ENCODE measurements at places on chromosomes 16 and 17.

- no peak for DNase-seq
These were observed 128.1 kb downstream of the RGS9 start for GRCh38 chr17:65265276-65265675.

DNA sequence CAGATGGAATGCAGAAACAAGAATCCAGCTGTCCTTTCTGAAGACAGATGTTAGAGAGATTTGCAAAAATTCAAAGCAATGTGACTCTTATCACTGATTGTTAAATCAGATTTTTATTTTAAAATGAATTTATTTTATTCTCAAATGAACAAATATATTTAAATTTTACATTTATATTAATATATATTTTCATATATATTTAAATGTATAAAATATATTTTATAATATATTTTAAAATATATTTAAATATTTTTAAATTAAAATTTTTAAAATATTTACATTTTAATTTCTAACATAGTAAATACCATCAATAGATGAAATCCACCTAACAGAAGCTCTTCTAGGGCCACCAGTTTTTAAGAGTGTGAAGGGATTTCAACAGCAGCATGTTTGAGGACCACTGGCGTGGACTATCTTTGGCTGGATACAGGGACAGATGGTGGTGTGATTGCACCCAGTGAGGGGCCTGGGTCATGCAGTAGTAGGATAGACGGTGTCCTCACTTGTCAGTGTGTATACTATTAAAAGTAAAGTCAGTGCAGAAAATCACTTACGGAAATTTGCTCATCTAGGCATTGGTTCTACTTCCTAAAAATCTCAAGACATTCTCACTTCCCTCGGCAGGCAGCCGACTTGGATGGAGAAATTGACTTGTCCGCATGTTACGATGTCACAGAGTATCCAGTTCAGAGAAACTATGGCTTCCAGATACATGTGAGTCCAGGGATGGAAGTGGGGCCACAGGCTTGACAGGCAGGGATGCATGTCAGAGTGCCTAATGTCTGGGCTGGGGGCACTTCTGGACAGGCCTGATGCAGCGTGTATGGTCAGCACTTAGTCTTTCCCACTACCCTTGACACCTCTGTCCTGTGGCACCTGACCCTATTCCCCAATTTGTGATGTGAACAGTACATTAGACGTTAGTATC is 56.3 kb downstream of the PLD6 start:
- DNase-seq, result no peak

- DNase-seq, result no peak
These were observed 16.2 kb upstream of the HNF1B start for GRCh38 chr17:37761059-37761458.

- no peak for DNase-seq
These were observed 414.1 kb upstream of the GOT2 start for GRCh38 chr16:59148056-59148768.

GRCh38 chr16:49287572-49287971 is 5.9 kb upstream of the CBLN1 start:
- DNase-seq, result no peak

DNA sequence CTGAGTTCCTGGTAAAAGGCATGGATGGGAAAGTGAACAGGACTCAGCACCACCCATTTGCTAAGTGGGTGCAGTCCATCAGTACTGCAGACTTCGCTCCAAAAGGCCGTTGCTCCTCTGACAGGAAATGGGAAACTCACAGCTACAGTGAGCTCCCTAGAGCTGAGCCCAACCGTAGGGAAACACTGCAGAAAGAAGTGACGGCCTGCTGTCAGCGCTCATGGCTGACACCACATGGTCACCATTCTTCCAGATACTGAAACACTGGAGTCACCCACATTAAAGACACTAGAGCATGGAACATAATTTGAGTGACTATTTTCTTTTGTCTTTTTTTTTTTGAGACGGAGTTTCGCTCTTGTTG is 31.9 kb downstream of the UBE2O start:
- no peak for DNase-seq

GRCh38 chr17:45273551-45273957 is 11.7 kb upstream of the SPATA32 start:
- no peak for DNase-seq

- no peak for DNase-seq
These were observed 108.2 kb downstream of the NPIPB5 start for GRCh38 chr16:22618842-22619241.

DNA sequence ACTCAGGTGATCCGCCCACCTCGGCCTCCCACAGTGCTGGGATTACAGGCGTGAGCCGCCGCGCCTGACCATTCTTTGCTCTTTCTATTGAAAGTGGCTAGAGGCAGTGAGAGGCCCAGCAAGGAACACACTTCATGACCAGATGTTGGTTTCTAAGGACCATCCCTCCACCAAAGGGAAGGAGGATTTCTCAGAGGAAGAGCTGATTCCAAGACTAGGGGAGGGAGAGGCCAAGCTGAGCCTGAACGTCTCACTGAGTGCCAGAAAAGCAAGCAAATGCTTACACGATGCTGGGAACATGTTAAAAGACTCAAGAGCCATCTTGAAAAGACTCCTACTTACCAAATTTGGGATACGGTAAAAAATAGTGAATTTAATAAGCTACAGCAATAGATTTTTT is 79.2 kb downstream of the MRM3 start:
- no peak for DNase-seq

DNA sequence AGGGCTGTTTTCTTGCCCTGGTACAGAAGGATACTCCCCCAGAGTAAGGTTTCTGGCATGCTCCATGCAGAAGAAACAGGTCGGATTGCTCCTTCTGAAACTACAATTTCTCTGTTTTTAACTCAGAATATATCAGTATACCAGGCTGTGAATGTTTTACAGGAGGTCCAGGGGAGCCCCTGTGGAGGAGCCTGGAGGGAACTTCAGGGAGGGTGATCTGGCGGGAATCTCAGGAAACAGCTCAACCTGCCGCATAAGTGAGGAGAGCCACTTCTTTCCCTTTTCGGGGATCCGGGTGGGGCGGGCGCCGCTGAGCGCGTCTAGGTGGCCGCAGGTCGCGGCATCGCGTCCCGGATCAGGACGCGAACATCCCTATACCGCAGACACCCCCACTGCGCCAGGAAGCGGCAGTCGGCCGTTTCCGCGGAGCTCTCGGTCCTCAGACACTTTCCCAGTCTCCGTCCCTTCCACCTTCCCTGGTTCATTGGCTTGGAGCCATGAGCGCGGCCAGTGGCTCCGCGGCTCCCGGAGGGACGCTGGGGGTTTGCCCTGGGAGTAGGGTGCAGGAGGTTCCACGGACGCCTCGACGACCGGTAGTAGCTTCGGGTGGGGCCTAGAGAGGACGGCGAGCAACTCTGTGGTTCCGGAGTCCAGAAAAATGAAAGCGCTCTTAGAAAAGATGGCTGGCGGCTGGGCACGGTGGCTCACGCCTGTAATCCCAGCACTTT is 3.1 kb upstream of the ZNF764 start:
- peak; percentile 40 for DNase-seq

DNA sequence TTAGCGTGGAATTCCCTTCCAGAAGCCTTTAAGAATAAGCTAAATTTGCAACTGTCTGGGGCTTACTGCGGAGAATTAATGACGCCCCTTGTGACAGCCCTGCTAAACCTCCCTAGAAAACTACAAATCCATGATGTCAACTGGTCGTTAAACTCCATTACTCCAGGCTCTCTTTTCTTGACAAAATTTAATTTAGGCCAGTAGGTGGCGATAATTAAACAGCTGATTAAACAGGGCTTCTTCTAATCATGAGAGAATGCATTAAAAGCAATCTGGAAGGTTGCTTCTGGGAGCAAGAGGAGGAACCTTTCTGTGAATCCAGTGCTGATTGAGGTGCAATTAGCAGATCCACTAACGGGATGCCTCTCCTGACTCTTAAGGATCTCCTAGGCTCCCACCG is 8.1 kb upstream of the NLRP1 start:
- no peak for DNase-seq

- no peak for DNase-seq
These were observed 22.8 kb upstream of the ACSM2B start for GRCh38 chr16:20598832-20599469.

DNA sequence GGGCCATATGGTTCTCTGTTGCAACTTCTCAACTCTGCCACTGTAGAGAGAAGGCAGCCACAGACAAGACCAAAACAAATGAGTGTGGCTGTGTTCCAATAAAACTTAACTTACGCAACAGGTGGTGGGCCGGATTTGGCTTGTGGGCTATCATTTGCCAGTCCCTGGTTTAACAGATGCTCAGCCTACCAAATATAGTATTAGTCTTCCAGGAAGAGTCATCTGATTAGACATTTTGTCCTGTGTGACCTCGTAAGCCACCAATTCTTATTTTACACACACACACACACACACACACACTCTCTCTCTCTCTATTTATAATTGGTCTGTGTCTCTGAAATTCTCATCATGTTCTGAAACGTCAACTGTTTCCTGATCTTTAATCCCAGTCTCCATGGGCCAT is 245.9 kb downstream of the XYLT1 start:
- DNase-seq, result no peak

DNA sequence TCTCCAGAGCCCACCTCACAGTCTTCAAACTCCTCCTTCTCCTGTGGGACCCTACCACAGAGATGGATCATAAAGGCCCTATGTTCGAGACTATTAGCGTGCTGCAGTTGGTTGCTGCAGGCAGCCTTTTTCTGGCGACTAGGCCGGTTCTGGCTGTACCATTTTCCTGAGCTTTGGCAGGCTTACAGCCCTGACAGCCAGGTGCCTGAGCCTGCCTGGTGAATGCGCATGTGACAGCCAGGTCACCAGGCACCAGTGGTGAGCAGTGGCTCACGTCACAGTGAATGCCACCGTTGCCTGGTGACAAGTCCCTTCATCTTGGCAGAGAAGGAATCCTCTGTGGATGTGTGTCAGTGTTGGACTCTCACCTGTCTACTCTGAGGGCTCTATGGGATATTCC is 978.8 kb downstream of the KCNJ18 start:
- no peak for DNase-seq

GRCh38 chr17:40191237-40192208 is 14.3 kb downstream of the RAPGEFL1 start:
- peak; percentile 71 for DNase-seq

- DNase-seq, result no peak
These were observed 929 bp downstream of the SLC25A11 start for GRCh38 chr17:4938688-4939545.

DNA sequence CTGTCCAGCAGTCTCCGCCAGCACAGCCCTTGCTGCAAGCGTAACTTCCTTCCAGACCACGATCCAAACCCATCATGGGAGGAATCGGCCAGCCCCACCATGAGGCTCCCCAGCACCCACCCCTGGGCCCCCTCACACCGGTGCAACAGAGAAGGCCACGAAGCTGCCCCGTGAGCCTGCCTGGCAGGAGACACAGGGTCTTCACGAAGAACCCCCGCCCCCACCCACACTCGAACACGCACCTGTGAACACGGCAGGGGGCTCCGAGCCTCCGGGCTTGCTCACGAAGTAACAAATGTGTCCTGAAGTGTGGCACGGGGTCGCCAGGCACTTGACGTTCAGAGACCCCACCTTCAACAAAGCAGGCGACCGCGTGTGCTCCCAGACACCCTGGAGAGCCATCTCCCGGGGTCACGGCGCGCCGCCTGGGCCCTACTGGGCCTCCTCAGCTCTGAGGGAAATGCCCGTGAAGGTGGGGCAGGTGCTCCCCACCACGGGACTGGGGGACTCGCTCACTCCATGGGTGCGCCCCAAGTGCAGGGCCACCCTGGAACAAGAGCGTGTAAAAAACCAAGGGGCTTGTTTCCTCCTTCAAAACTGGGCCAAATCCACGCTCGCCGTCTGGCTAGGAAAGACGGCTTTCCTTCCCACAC is 7.6 kb downstream of the HAGH start:
- no peak for DNase-seq

GRCh38 chr17:75557075-75557851 is 30.3 kb upstream of the MYO15B start:
- DNase-seq, result no peak

- no peak for DNase-seq
These were observed 7.3 kb downstream of the SYCE1L start for GRCh38 chr16:77206533-77206932.

GRCh38 chr17:59842901-59843652 is 49.7 kb downstream of the TUBD1 start:
- DNase-seq, result peak; percentile 79

DNA sequence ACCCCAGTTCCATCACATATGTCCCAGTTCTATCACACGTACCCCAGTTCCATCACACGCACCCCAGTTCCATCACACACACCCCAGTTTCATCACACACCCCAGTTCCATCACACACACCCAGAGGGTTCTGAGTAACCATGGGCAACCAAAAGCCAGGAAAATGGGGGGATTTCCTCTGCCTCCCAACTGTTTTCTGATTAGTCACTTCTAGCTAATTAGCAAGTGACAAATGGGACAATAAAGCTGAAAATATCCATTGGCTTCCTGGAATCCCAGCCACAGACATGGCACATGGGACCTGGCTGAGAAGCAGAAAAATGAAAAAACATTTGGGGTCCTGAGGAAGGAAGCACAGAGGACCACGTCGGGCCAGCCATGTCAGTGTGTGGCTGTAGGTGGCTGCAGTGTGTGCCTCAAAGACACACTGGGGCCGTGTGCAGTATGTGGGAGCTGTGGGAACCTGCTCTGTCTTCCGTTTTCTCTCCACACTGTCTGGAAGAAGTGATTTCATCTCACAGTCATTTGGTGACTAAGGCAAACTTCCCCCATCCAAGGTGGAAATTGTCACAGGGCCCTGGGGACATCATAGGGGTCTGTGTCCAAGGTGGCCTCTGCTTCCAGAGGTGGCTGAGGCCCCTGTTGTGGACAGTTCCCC is 106.7 kb downstream of the CMIP start:
- DNase-seq, result no peak

GRCh38 chr17:28221751-28222414 is 97.1 kb upstream of the TMEM97 start:
- DNase-seq, result no peak

DNA sequence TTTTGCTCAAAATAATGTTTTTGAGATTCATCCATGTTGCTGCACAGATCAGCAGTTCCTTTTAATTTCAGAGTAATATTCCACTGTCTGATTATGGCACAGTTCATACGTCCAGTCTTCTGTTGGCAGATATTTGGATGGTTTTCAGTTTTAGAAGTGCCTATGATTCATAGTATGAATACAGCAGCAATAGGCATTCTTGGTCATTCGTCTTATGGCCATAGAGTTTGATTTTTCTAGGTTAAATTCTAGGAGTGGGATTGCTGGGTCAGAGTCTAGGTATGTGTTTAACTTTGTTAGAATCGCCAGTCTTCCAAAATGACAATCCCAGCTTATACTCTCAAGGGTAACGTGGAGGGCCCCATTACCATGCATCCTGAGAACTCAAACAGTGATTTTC is 11.5 kb upstream of the IL34 start:
- DNase-seq, result no peak
